ENCODE measurements at places on chromosomes 12 and 14. TPM values are rescaled to one million over a fixed set of nuclear protein-coding genes. Genes with fewer than 3 reads are reported as not detected.

DNA sequence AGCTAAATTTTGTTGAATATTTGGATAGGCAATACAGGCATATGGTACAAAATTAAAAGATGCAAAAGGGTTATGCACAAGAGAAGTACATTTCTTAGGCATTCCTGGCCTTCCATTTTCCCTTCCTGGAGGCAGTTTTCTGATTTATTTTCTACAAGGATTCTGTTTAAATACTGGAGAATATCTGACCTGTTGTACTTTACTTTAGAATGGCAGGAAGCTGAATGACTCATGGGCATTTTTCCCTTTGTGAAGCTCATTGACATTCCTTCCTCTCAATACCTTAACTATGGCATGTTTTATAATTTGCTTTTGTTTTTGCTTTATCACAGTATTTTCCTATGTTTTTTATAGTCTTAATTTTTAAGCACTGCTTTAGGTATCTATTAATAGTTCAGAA lies 62.7 kb downstream of the RCOR1 start:
- no peak for DNase-seq

- DNase-seq = no peak
Measured at GRCh38 chr14:50766338-50766886, 64.5 kb downstream of the NIN start.

GRCh38 chr12:85794531-85794930 lies 41.7 kb downstream of the RASSF9 start:
- DNase-seq = no peak

DNA sequence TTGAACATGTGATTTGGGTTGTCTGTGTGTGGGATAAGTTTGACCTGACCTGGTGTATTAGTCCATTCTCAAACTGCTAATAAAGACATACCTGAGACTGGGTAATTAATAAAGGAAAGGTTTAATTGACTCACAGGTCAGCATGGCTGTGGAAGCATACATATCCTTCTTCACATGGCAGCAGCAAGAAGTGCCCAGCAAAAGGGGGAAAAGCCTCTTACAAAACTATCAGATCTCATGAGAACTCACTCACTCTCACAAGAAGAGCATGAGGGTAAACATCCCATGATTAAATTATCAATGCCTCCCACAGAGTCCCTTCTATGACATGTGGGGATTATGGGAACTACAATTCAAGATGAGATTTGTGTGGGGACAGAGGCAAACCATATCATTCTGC lies 94.0 kb upstream of the PPM1H start:
- no peak for DNase-seq

GRCh38 chr14:91326514-91327249 lies 82.2 kb upstream of the GPR68 start:
- DNase-seq = no peak

DNA sequence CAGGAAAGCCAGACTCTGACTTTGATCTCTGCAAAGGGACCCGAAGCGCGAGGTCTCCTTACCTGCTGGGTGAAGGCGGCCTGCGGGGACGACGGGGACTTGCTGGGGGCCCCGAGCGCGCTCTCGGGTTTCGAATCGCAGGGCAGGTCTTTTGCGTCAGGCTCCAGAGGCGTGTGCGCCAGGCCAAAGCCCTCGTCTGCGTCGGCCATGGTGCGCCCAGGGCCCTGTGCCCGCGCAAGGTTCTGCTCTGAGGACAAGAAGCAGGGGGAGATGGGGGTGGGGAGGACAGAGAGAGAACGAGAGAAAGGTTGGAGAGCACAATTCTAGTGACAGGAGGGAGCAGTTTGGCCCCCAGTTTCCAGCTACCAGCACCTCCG lies 2.3 kb downstream of the TBX5 start:
- DNase-seq = no peak

ALDH1L2 gene
- 1.2 TPM for polyA plus RNA-seq
